ENCODE measurements at places on chromosomes 6 and 20.

DNA sequence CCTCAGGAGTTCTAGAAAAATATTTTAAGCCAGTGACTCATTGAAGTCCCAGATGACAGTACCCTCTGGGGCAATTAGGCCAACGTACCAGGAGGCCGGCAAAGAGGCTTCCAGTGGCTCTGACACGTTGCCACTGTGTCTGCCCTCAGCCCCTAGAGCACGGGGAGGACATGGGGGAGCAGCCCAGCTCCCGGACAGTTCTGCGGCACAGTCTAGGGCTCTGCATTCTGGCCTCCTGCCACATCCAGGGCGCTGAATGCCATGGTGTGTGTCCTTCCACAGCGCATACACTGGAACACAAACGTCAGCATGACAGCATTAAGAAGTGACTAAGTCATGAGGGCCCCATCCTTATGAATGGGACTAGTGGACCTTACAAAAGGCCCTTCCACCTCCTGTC is 156.2 kb downstream of the RNASET2 start:
- DNase-seq = no peak

GRCh38 chr20:18831830-18832499 is 18.4 kb downstream of the SCP2D1 start:
- no peak for DNase-seq

GRCh38 chr6:17204533-17204932 is 76.6 kb upstream of the RBM24 start:
- no peak for DNase-seq

DNA sequence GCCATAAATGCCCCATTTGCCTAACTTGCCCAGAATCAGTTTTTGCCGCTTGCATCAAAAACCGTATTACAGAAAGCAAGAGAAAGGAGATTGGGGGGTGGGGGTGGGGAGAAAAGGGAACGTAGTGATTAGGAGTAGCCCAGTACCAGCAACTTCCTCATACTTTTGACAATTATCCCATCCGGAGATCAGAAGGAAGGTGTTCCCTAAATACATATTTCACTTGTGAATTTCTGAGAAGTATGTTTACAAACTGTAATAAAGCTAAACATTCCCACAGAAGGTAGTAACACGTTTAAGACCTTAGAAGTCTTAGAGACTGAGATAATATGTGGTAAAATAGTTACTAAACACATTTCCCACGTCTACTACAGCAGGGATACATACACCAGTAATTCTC is 14.5 kb downstream of the PREP start:
- no peak for DNase-seq

- peak; percentile 98 for DNase-seq
Measured at GRCh38 chr6:108560463-108561308, at the start of gene FOXO3. Gene FOXO3 (plus strand): TSS chr6:108560917. CDS start chr6:108561209, 292 bp downstream.

DNA sequence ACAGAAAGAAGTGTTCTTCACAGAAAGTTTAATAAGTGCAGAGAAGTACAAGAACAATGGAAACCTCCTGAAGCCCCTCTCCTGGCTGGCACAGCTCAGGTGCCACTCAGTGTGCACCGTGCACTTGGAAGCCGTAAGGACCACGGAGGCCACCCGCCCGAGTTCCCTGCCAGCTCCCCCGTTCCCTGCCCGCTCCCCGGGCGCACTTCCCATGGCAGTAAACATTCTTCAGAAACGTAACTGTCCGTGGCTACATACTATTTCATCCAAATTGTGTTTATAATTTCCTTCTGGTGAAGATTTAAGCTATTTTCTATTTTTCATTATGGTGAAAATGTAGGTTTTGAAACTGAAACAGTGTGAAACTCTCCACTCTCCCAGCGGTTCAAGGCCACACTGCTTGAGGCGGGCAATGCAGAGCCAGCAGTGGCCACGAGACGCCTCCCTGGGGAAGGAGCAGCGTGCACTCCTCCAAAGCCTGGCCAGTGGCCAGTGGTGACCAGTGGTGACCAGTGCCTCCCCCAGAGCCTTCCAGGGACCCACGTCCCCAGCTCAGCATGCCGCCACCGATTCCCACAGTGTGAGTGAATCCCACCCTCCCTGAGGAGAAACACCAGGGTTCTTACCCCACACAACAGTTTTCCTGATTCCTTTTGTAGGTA is 46.4 kb downstream of the TAF4 start:
- DNase-seq = no peak

DNA sequence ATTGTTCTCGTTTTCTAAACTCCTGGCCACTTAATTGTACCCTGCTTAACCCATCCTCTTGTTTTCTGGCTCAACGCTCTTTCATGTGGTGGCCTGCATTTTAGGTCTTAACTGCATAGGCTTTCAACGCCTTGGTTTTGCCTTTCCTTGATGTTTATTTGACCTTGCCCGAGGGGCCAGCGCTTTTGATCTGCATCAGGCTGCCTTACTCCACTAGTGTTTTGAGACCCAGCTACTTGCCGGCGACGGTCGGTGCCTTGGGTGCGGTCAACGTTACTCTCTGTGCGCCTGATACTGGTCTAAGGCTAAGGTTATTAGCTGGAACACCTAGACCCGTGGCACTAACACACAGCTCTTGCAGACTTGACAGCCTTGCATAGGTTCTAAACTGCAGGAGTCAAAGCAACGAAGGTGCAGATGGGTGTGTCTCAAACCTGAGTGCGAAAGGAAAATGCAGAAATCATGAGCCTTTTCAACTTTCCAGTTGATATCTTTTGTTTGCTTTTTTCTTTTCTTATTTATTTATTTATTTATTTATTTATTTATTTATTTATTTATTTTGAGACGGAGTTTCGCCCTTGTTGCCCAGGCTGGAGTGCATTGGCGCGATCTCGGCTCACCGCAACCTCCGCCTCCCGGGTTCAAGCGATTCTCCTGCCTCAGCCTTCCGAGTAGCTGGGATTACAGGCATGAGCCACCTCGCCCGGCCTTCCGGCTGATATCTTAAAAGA is 138.8 kb downstream of the HFE start:
- no peak for DNase-seq

GRCh38 chr6:55918639-55919038 is 43.2 kb upstream of the BMP5 start:
- DNase-seq = no peak

DNA sequence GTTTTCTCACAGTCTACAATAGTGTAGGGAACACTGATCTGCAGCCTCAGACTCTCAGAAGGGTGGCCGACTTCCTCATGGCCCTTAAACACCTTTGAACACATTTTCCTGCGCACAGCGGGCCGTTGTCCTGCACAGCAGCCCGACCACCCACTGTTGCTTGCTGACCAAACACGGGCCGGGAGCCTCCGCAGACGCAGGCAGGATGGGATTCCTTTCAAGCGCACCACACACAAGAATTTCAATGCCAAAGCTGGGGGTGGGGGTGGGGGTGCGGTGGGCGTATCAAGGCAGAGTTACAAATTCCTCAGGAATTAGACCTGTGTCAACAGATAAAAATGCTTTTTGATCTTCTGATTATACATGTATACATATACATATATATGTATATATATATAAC is 74.5 kb downstream of the HUS1B start:
- no peak for DNase-seq

- peak; percentile 96 for DNase-seq
Measured at GRCh38 chr20:58309591-58310290, at the start of gene RAB22A. Gene RAB22A (plus strand): TSS chr20:58309715. CDS start chr20:58309977, 262 bp downstream.

DNA sequence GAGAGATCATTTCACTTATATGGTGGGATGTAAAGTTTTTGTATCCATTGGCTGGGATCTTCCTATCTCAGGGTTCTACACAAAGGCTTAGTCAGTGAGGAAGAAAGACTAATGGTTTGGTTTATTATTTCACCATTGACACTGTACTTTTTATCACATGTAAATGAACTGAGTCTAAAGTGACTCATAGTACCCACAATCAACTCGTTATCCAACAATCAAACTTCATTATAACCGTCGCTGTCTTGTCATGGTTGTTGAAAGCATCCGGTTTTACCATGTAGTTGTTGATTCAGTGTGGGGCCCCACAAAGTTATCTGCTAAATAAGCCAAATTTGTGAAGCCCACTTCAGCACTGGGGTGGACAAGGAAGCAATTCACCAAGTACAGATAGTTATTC is 55.8 kb upstream of the MTRF1L start:
- DNase-seq = no peak

GRCh38 chr20:61307686-61308476 is 55.8 kb downstream of the CDH4 start:
- DNase-seq = no peak

DNA sequence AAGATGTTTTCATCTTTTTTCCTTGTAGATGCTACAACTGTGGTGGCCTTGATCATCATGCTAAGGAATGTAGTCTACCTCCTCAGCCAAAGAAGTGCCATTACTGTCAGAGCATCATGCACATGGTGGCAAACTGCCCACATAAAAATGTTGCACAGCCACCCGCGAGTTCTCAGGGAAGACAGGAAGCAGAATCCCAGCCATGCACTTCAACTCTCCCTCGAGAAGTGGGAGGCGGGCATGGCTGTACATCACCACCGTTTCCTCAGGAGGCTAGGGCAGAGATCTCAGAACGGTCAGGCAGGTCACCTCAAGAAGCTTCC is 101.5 kb downstream of the POPDC3 start:
- DNase-seq = no peak

- no peak for DNase-seq
Measured at GRCh38 chr20:51382986-51383821, 159.3 kb downstream of the NFATC2 start.

DNA sequence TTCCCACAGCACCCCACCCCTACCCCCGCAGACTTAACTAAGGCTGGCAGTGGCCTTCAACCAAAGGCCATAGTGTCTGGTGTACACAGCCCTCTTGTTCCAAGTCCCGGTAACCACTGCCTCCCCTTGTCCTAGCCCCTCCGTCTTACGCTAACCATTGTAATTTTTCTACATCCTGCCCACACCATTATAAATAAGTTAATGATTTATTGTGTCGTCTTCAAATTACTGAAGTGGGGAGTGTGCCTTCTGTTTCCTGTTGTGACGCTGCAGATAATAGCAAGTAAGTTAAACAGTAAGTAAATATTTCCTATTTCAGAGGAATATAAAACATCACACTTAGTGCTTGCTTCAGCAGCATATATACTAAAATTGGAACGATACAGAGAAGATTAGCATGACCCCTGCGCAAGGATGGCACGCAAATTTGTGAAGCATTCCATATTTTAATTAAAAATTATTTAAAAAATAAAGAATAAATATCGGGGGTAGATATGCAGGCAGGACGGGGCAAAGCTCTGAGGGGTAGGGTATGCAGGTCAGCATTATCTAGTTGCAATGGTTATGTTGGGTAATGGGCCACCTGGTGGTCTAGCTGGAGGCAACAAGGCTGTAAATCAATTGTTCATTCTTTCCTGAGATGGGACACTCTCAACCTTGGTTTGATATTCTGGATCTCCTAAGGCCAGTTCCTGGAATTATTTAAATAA is 15.1 kb downstream of the SRSF6 start:
- DNase-seq = no peak

- peak; percentile 49 for DNase-seq
Measured at GRCh38 chr20:31560746-31561598, 44.1 kb upstream of the ID1 start.

DNA sequence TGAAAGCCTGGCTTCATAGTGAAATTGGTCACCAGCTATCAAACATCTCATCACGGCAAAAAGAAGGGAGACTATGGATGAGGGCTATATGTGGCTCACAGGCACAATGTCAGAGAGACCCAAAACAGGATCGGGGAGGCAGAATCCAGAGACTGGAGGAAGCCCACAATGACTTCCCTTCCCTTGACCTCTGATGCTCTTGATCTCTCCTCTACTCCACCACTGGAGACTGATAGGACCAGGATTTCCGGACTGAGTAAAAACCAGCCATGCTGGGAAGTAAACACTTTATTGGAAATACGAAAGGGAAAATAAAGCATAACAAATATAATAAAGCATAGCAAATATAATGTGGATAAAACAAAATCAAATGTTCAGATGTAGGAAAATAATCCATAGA is 597.3 kb downstream of the UTRN start:
- no peak for DNase-seq

DNA sequence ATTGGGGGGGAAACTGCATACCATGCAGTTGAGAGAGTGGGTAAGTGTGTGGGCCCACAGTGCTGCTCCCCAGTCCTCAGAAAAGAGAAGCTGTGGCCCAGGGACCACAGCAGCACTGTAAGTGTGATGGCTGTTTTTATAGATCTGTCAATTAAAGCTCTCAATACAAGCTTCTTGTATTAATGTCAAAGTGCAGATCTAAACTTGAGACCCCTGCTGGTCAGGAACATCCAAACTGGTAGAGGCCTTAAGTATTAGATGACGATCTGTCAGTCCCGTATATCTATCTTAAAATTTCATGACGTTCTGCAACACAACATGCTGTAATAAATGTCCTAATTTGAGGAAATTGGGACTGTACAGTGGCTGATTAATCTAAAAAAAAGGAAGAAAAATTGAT is 74.8 kb downstream of the TULP4 start:
- no peak for DNase-seq

- no peak for DNase-seq
Measured at GRCh38 chr6:142737368-142738034, 207.5 kb downstream of the HIVEP2 start.

DNA sequence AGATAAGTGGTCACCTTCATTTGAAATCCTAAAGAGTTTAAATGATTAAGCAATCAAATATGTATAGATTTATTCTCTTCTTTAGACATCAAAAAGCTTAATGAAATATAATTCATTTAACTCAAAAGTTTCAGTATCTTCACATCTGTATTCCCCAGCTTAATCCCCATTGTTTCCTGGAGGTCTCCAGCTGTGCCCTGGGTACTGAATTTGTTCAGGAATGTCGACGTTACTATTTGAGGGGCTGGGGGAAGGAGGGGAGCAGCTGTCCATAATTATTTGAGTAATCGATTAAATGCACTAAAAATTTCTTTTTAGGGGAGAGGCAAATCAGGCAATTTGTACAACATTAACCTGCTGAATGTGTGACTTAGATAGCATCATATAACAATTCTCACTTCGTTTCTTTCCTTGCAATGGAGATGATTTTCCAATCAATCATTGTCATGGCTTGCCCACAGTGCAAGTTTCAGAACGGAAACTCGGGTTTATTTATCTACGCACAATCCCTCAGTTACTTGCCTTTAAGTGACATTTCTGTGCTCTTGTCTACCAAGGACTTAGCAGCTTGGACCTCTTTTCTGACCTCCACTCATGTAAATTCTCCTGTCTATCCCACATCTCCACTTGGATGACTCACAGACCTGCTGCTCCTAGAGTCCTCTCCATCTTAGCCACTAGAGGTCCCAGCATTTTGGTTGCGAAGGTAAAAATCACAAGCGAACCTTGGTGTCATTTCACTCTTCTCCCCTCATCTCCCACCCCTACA is 3.9 kb downstream of the DOK5 start:
- no peak for DNase-seq

- DNase-seq = no peak
Measured at GRCh38 chr20:957544-957943, 41.4 kb upstream of the ANGPT4 start.
